ENCODE measurements at places on chromosomes 7 and 10. TPM values are rescaled to one million over a fixed set of nuclear protein-coding genes. Genes with fewer than 3 reads are reported as not detected.
A peak's percentile ranks its signal among the peaks of the same experiment; 100 is the strongest.

- DNase-seq = peak; percentile 36
These were observed 57.1 kb upstream of the RHOBTB1 start for GRCh38 chr10:61000769-61001730.

CALY gene
- not detected for total RNA-seq

CYP3A7 gene
- total RNA-seq = not detected

DNA sequence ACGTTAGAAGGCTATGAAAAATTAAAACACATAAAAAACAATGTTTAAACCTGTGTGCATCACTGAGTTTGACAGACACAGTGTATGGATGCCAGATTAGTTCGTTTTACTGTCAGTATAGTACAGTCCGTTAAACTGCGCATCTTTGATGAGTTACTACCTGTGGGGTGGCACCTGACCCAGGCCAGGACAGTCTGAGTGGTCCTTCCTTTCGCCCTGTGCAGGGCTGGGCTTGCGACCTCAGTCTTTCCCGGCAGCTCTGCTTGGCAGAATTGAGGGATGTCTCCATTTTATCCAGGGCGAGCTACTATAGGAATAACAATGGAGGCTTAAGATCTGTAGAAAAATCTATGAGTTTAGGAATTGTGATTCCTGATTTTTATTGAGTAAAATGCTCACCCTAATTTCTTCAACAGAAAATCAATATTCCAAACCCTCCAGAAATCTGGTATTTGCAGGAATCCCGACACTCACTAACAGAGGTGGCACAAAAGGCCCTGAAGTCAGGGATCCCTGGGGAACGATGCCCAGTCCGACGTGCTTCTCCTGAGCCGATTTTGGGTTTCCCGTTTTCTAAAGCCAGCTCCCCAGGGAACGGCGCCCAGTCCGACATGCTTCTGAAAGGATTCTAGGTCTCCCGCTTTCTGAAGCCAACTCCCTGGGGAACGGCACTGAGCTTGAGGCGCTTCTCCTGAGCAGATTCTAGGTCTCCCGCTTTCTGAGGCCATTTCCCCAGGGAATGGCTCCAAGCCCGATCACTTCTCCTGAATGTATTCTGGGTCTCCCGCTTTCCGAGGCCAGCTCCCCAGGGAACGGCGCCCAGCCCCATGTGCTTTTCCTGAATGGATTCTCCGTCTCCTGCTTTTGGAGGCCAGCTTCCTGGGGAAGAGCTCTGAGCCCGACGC, 377.6 kb downstream of the DNAJB6 start:
- DNase-seq = no peak

STEAP2 gene
- 15.1 TPM for total RNA-seq

TDRD1 gene
- 2.7 TPM for total RNA-seq

- DNase-seq = no peak
These were observed 65.0 kb downstream of the SVIL start for GRCh38 chr10:29569795-29570194.

- no peak for DNase-seq
These were observed 526.7 kb upstream of the LRRN3 start for GRCh38 chr7:110564246-110564645.

TRIP6 gene
- total RNA-seq = 13.6 TPM

- no peak for DNase-seq
These were observed 25.4 kb upstream of the EXOC6 start for GRCh38 chr10:92822964-92823363.

CADPS2 gene
- 29.1 TPM for total RNA-seq

GRCh38 chr7:18292584-18292983, 203.0 kb upstream of the HDAC9 start:
- no peak for DNase-seq

PARD3 gene
- total RNA-seq = 25.3 TPM

SPOCK2 gene
- total RNA-seq = 12.7 TPM

DNA sequence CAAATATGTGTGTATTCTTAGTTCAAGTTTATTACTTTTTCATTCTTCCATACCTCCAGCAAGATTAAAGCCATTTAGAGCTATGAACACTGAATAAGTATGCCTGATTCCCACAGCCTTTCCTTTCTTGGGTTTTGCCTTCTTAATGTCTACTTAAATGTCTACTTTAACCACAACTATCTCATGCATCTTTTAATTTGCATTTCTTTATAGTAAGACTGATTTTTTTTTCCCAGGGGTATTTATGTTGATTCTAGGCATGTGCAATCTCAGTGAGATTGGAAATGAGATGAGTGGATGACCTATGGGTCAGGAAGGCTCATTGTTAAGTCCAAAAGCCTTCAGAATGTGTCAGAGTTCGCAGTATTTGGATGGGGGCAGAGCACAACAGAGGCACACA, 3.6 kb downstream of the PCBD1 start:
- no peak for DNase-seq

GRCh38 chr10:63145782-63146181, 12.7 kb downstream of the NRBF2 start:
- no peak for DNase-seq

DNA sequence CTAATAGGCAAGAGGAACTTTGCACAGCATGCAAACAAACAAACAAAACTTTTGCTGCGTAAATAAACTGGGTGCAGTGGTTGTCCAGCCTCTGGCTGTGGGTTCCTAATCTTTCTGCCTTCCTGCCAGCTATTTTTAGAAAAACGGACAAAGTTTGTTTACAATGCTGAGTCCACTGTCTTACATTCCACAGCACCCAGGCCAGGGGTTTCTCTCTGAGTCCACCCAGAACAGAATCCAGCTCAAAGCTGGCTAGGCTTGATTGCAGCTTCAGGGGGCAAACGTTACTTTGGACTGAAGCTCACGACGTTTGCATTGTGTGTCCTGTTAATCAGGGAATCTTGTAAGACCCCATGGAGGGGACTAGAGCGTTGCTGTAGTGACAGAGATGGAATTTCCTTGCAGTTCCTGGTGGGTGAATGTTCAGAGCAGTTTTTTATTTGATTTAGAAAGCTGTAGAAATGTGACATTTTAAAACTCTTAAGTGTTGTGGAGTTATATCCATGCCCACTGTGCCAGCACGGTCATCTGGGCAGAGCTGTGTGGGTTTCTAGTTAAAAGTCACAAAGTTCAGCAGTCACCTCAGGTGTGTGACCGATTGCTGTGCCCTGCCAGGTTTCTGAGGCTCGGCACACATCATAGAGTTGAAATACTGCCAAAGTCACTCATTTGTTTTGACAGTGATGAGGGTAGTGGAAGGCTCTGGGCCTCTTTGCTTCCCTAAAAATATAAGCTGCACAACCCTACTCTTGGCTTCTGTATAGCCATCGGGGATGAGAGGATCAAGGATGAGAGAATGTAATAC, 247.0 kb downstream of the STK31 start:
- DNase-seq = no peak

GRCh38 chr10:74922921-74923320, 96.5 kb downstream of the KAT6B start:
- DNase-seq = no peak

- DNase-seq = peak; percentile 21
These were observed 421.1 kb downstream of the DNAJB6 start for GRCh38 chr7:157757776-157758467.

DNA sequence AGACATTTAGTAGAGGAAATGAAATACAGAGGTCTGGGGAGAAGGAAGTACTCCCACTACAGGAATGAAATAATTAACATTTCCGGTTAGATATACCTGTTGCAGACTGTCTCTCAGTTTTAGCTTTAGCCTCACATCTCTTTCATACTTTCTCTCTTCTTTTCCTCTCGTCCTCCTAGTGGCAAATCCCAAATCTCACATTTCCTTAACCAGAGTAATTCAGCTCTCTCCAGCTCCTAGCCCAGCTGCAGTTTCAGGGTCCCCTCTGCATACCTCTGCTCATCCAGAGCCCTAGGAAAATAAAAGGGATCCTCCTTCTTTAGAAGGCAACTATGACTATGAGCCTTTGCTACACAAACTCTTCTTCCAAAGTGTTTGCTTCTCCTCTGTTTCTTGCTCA, 643.2 kb downstream of the PHTF2 start:
- DNase-seq = no peak

DNA sequence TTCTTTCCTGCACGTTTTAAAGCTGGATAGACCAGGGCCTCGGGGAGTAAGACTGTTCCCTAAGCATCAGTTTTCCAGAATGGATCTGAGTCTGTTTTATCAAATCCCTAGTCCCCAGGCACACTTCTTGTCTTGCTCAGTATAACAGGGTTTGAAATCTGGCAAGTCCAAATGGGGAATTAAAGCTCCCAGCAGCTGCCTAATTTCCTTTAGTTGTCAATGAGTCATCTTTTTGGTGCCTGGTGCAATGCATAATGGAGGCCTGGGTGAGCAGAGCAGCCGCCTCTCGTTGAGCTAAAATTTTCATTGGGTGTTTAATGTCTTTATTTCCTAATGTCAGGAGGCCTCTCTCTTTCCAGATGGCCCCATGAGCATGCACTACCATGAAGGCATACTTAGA, 87.9 kb downstream of the STRA8 start:
- no peak for DNase-seq

DNA sequence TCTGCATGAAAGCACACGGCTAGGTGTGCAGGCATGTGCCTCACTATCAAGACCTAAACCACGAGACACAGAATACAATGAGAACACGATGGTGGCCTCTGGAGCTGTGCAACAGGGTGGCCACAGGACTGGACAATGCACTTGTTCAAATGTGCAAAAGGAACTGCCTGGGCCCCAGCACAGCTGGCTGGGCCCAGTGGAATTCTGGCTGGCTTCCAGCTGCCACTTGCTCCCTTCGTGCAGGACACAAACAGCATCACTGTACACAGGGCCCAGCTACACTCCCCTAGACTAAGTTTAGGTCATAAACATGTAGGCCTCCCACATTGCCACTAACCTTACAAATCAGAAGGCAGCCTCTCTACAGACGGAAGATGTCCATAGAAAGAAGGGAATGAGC, 23.4 kb downstream of the DOCK4 start:
- DNase-seq = peak; percentile 75

MEST gene
- total RNA-seq = 4.2 TPM

ADAMTS14 gene
- total RNA-seq = 0.10 TPM

CC2D2B gene
- 0.45 TPM for total RNA-seq

ADARB2 gene
- 0.22 TPM for total RNA-seq

All from left ventricle myocardium superior (tissue), 1 donor.